CD4-positive, CD25-positive, alpha-beta regulatory T cell (primary cell): ENCODE measurements at places on chromosomes 16 and 17. TPM values are rescaled to one million over a fixed set of nuclear protein-coding genes. Genes with fewer than 3 reads are reported as not detected.

- DNase-seq, result no peak
- peaks cover 3% of the 10 kb centered on the region for H3K4me1 ChIP-seq
- H3K4me3 ChIP-seq, result no peak overlapping the region
- H3K36me3 ChIP-seq, result no peaks in the 10 kb centered on the region
These were observed 76.9 kb upstream of the CREBBP start for GRCh38 chr16:3957344-3957980.

DNA sequence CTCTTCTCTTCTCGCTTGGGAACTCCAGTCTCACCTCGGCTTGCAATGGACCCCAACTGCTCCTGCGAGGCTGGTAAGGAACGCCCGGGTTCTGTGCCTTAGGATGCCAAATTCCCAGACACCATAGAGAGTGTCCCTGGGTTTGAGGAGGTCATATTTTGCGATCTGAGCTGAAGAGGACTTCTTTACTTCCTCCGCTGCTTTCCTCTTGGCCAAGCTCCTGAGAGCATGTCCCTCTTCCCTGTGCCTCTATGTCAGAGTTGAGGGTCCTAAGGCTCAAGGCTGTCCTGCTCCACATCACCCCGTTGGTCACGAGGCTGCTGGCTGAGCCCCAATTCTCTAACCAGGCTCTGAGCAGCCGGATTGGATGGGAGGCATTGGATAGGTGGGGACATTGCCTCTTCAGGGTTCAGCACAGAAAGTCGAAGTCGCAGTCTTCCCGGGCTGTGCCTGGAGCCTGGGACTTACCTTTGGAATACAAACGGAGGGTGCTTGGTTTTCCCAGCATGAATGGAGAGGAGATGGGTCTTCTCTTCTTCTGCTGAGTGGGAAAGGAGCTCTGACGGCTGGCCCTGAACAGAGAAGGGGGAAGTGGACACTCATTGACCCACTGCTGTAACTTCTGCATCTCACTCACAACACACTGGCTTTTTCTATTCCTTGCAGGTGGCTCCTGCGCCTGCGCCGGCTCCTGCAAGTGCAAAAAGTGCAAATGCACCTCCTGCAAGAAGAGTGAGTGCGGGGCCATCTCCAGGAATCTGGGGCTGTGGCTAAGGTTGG is 416 bp downstream of the MT1H start:
- no peak for DNase-seq
- H3K4me1 ChIP-seq, result peaks cover 15% of the 10 kb centered on the region
- H3K27me3 ChIP-seq, result peaks cover 37% of the 10 kb centered on the region

DNA sequence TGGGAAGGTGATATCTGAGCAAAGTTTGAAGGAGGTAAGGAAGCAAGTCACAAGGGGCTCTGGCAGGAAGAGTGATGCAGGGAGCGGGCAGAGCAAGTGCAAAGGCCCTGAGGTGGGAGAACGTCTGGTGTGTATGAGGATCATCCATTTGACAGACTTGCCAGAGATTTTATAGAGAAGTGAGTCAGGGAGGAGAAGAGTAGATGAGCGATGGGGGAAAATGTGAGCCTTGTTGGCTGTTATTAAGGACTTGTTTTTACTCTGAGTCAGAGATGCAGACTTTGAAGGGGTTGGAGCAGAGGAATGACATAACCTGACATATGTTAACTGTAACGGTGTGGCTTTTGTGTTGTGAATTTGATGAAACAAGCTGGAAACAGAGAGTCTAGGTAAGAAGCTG is 3.5 kb upstream of the CLEC10A start:
- no peak overlapping the region for H3K27ac ChIP-seq
- no peak overlapping the region for H3K4me3 ChIP-seq
- no peaks in the 10 kb centered on the region for H3K36me3 ChIP-seq
- H3K4me1 ChIP-seq, result peaks cover 12% of the 10 kb centered on the region
- H3K27me3 ChIP-seq, result peaks cover 4% of the 10 kb centered on the region

SBK1 gene
- 20.2 TPM for total RNA-seq

ITPRIPL2 gene
- total RNA-seq, result 0.15 TPM

GRCh38 chr17:50917418-50917743 is 51.2 kb upstream of the TOB1 start:
- peak overlapping the region; percentile 82 for H3K27ac ChIP-seq
- no peaks in the 10 kb centered on the region for H3K36me3 ChIP-seq
- DNase-seq, result no peak
- no peak overlapping the region for H3K4me3 ChIP-seq
- H3K27me3 ChIP-seq, result no peaks in the 10 kb centered on the region

- no peaks in the 10 kb centered on the region for H3K36me3 ChIP-seq
- H3K27ac ChIP-seq, result no peak overlapping the region
- H3K4me3 ChIP-seq, result no peak overlapping the region
- no peaks in the 10 kb centered on the region for H3K27me3 ChIP-seq
These were observed 1037.2 kb downstream of the CDH11 start for GRCh38 chr16:64084706-64085105.

- H3K4me1 ChIP-seq, result no peaks in the 10 kb centered on the region
- no peak overlapping the region for H3K4me3 ChIP-seq
- H3K27me3 ChIP-seq, result peaks cover 6% of the 10 kb centered on the region
- no peak overlapping the region for H3K27ac ChIP-seq
These were observed 77.5 kb upstream of the DYNLRB2 start for GRCh38 chr16:80463326-80463725.

TEX19 gene
- not detected for total RNA-seq

GRCh38 chr17:4566785-4567184 is 6.4 kb upstream of the GGT6 start:
- no peak for DNase-seq
- H3K4me3 ChIP-seq, result no peak overlapping the region
- peaks cover 8% of the 10 kb centered on the region for H3K4me1 ChIP-seq
- no peak overlapping the region for H3K27ac ChIP-seq

DNA sequence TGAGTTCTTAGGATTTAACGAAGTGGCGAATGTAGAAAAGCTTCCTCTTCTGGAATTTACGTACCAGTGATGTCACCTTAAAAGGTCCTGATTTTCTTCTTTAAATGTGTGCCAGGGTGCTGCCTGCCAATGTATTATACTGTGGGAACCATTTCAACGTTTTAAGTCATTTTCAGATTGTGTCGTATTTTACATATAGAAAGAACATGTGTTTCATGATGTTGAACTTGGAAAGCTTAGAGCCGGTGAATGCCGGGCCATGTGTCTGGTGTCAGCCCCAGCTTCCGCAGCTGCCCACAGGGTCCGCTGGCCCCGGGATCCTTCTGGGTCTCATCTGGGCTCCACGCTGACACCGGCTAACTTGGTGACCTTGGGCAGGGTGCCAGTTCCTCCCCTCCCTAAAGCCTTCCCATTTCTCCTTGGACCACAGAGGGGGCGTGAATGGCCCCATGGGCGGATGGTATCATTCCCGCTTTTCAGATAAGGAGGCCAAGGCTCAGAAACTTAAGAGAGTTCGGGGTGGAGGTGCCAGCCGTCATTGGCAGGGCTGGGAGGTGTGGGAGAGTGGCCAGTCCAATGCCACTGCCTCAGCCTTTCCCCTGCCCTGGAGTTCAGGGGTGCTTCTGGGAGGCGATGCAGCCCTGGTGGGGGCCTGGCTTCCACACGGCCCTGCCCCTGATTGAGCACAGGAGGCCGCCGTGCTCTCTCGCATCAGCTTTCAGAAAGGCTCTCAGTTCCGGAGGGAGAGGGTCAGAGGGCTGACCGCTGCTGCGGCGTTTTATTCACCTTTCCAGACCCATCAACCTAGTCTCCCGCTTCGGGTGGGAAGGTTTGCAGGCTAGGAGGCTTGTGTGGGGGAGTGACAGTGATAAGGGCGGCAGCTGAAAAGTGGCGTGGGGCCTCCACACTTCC is 68.8 kb upstream of the CIBAR2 start:
- no peaks in the 10 kb centered on the region for H3K4me1 ChIP-seq
- H3K27me3 ChIP-seq, result no peaks in the 10 kb centered on the region
- no peak overlapping the region for H3K27ac ChIP-seq
- no peaks in the 10 kb centered on the region for H3K36me3 ChIP-seq

DNA sequence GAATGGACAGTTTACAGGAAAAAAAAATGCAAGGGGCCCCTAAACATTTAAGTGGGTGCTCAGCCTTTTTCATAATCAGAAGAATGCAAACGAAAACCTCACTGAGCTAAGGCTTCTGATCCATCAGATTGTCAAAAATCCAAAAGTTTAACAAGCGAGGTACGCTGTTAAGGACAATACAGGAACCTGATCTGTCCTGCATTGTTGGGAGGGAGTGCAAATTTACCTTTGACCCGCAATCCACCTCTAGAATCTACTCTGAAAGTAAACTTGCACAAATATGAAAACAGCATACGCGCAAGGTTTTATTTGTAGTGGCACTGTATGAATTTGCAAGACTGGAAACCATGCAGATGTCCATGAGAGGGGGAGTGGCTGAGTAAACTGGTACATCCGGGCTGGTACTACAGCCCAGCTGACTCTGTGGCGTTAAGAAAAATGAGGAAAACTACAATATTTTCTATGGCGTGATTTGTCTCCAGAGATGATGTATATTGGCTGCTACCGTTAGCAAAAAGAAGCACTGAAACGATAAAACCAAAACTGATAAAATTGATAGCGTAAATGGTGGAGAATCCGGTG is 28.8 kb upstream of the ST6GALNAC1 start:
- peaks cover 19% of the 10 kb centered on the region for H3K4me1 ChIP-seq
- peak overlapping the region; percentile 97 for H3K4me3 ChIP-seq
- no peaks in the 10 kb centered on the region for H3K36me3 ChIP-seq
- peak overlapping the region; percentile 80 for H3K27ac ChIP-seq

DNA sequence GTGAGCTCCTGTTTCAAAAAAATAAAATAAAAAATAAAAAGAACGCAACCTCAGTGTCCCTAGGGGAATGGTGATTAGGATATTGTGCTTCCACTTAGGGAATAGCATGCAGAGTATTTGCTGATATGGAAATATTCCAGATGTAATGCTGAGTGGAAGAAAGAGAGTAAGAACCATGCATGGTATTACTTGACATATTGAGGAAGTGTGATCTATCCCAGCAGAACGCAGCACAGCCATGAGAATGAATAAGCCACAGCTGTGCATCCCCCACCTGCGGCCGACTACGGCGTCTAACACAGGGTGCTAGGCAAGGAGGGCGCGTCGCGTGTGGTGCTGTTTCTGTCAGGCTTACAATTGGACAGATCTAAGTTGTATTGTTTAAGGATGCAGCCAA is 49.5 kb downstream of the FOXK2 start:
- no peak overlapping the region for H3K4me3 ChIP-seq
- no peak overlapping the region for H3K27ac ChIP-seq
- DNase-seq, result no peak
- peaks cover 78% of the 10 kb centered on the region for H3K36me3 ChIP-seq

DNA sequence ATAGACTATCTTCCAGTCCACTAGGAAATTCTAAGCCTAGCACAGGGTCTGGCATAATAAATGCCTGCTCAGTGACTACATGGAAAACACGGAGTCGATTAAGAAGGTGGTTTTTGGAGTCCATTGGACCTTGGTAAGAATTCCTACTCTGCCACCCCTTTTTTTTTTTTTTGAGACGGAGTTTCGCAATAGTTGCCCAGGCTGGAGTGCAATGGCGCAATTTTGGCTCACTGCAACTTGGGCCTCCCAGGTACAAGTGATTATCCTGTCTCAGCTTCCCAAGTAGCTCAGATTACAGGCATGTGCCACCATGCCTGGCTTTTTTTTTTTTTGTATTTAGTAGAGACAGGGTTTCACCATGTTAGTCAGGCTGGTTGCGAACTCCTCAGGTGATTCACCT is 123.2 kb downstream of the HS3ST2 start:
- no peaks in the 10 kb centered on the region for H3K4me1 ChIP-seq
- no peaks in the 10 kb centered on the region for H3K36me3 ChIP-seq
- DNase-seq, result no peak
- H3K27me3 ChIP-seq, result peaks cover 8% of the 10 kb centered on the region
- no peak overlapping the region for H3K4me3 ChIP-seq
- H3K27ac ChIP-seq, result no peak overlapping the region

PHOSPHO1 gene
- not detected for total RNA-seq

DNA sequence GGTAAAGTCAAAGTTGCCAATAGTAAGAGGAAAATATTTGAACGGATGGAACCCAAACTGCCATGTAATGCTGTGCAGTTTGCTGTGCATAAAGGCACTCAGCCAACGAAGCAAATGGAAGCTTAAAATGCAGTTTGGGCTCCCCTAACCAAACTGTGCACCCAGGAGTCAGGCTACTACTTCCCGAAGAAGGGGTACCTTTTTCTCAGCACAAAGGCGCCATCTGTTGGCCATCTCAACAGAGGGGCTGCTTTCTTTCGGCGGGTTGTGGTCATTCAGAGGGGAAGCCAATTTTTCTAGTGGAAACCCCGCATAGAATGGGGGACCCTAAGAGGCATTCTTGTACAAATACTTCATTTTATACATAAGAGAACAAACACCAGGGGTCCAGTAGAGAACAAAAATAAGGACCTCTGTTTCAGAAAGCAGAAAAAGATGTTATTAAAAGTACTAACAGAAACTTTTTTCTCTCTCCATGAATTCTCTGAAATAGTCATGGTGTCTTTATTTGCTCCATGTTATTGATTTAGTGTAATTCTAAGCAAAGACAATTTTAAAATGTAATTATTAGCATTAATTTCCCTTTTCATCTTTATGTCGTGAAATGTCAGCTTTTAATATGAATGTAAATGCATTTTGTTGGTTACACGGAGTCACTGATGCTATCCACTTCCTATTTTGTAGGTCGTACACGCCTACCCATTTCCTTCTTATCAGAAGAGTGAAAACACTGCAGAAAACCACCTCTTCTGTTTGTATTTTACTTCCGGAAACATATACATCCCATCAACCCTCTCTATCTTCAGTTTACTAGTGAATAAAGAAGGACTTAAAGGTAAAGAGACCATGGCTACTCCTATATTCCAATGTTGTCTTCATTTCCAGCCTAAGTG is 453.3 kb downstream of the KCNJ2 start:
- H3K36me3 ChIP-seq, result no peaks in the 10 kb centered on the region
- no peak overlapping the region for H3K4me3 ChIP-seq
- H3K4me1 ChIP-seq, result no peaks in the 10 kb centered on the region
- H3K27me3 ChIP-seq, result no peaks in the 10 kb centered on the region
- H3K27ac ChIP-seq, result no peak overlapping the region
- DNase-seq, result no peak

- H3K36me3 ChIP-seq, result no peaks in the 10 kb centered on the region
- no peaks in the 10 kb centered on the region for H3K27me3 ChIP-seq
- H3K27ac ChIP-seq, result no peak overlapping the region
- no peak for DNase-seq
- no peak overlapping the region for H3K4me3 ChIP-seq
- H3K4me1 ChIP-seq, result no peaks in the 10 kb centered on the region
These were observed 76.5 kb upstream of the NUDT7 start for GRCh38 chr16:77645764-77646163.

GRCh38 chr17:59651346-59651745 is 31.7 kb downstream of the CLTC start:
- no peak overlapping the region for H3K27ac ChIP-seq
- H3K27me3 ChIP-seq, result no peaks in the 10 kb centered on the region
- peaks cover 90% of the 10 kb centered on the region for H3K36me3 ChIP-seq
- no peak overlapping the region for H3K4me3 ChIP-seq
- peaks cover 8% of the 10 kb centered on the region for H3K4me1 ChIP-seq

TEKT3 gene
- 1.2 TPM for total RNA-seq
